ENCODE measurements at places on chromosomes 5 and 9. TPM values are rescaled to one million over a fixed set of nuclear protein-coding genes. Genes with fewer than 3 reads are reported as not detected.

The DELE1 gene
- total RNA-seq: 28.0 TPM

The SLIT3 gene
- 0.18 TPM for total RNA-seq

The ZNF367 gene
- total RNA-seq: 4.7 TPM

The C9 gene
- total RNA-seq: not detected

The OR1Q1 gene
- not detected for total RNA-seq

The HDHD3 gene
- total RNA-seq: 7.0 TPM

The ISCA1 gene
- total RNA-seq: 26.4 TPM

The GOLM1 gene
- 54.8 TPM for total RNA-seq

The ROR2 gene
- 2.2 TPM for total RNA-seq

The HK3 gene
- not detected for total RNA-seq

The PTRH1 gene
- total RNA-seq: 5.4 TPM

The PCDHB2 gene
- total RNA-seq: 0.36 TPM

The WDR36 gene
- total RNA-seq: 87.8 TPM

The ZNF454 gene
- under 0.01 TPM for total RNA-seq

The SLCO6A1 gene
- total RNA-seq: not detected

The TEX48 gene
- total RNA-seq: not detected

The CDH9 gene
- total RNA-seq: not detected

The TTC16 gene
- total RNA-seq: not detected

The DBH gene
- not detected for total RNA-seq

The PCDHB13 gene
- total RNA-seq: 0.18 TPM

The TAF11L5 gene
- total RNA-seq: not detected

The LCN1 gene
- not detected for total RNA-seq

The WNT8A gene
- not detected for total RNA-seq

The TDRD7 gene
- total RNA-seq: 8.1 TPM

The SPATA9 gene
- 0.83 TPM for total RNA-seq

The NEUROG1 gene
- total RNA-seq: not detected

The IFNB1 gene
- not detected for total RNA-seq

The IL31RA gene
- total RNA-seq: 0.90 TPM

The CARD6 gene
- 4.2 TPM for total RNA-seq

The ALDOB gene
- total RNA-seq: not detected

The IL6ST gene
- 506 TPM for total RNA-seq

The PROB1 gene
- under 0.01 TPM for total RNA-seq

The ITGA1 gene
- total RNA-seq: 95.2 TPM

The PCDHGB1 gene
- 3.3 TPM for total RNA-seq

The SURF4 gene
- total RNA-seq: 532 TPM

The LTC4S gene
- total RNA-seq: not detected

The CA9 gene
- 0.56 TPM for total RNA-seq

The GPX3 gene
- total RNA-seq: 0.28 TPM

The PCDHGA11 gene
- total RNA-seq: 5.4 TPM

The SLC6A19 gene
- not detected for total RNA-seq

The ADAMTS16 gene
- 0.28 TPM for total RNA-seq

The GRXCR2 gene
- not detected for total RNA-seq

The CCDC192 gene
- total RNA-seq: not detected

The CETN3 gene
- total RNA-seq: 2.5 TPM

The IFNA21 gene
- not detected for total RNA-seq

The FRMD3 gene
- under 0.01 TPM for total RNA-seq

The FOXI1 gene
- total RNA-seq: not detected

The TARS1 gene
- total RNA-seq: 219 TPM

The ZNF484 gene
- 11.8 TPM for total RNA-seq

The TUT7 gene
- total RNA-seq: 33.3 TPM

The GLRA1 gene
- total RNA-seq: not detected

The TAF11L13 gene
- total RNA-seq: not detected

The PCDHB12 gene
- under 0.01 TPM for total RNA-seq
